Right renal pelvis (tissue), 4 donors: ENCODE measurements at places on chromosomes 6 and 20.

DNA sequence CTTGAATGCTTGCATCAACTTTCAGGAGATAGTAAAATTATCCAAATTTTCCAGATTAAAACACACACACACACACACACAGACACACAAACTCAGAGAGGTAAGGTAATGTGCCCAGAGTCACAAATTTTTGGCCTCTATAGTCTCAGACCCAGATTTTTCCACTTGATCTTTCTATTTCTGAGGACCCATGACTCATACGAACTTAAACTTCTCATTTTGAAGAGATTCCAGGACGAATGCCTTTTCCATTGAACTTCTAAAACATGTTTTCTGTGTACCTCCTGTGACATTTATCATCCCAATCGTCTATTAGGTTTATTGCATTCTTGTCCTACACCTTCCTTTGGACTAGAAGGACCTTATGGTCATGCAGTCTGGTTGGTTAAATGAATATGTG, 172.9 kb upstream of the COL21A1 start:
- DNase-seq = no peak

GRCh38 chr6:145559836-145560235, 175.5 kb downstream of the EPM2A start:
- DNase-seq = no peak

GRCh38 chr20:36162272-36162966, 7.9 kb downstream of the EPB41L1 start:
- no peak for DNase-seq

- no peak for DNase-seq
Measured at GRCh38 chr6:31922942-31923341, 4.6 kb upstream of the C2 start.

DNA sequence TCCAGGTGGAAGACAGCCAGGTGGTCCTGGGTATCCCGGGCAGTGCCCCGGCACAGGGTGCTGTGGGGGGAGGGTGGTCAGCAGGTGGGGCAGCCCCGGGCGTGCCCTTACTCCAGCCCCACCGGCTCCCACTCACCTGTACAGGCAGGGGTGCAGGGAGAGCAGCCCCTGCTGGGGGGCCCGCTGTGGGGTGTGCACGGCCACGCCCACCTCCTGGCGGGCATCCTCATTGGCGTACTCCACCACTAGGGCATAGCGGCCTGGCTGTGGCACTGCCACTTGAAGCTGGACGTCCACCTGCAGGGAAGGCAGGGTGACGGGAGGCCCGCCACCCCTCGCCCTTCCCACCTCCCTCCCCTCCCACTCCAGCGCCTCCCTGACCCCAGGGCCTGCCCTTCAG, 29.6 kb downstream of the ADRM1 start:
- DNase-seq = no peak

DNA sequence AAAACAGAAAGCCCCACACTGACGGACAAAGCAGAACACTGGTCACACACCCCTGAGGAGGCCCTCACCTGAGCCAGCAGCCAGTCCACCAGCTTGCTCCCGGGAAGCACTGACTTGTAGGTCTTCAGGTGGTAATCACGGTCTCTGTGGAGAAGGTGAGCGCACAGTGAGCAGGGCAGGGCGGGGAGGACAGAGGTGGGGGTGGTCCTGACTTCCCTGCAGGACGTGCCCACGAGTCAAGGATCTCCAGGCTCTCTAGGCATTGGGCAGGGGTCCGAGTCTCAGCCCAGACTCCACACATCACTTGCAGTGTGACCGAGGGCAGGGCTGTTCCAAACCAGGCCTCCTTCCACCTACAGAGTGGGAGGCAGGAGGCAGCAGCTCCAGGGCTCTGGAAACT, 151.7 kb downstream of the PREX1 start:
- DNase-seq = no peak

DNA sequence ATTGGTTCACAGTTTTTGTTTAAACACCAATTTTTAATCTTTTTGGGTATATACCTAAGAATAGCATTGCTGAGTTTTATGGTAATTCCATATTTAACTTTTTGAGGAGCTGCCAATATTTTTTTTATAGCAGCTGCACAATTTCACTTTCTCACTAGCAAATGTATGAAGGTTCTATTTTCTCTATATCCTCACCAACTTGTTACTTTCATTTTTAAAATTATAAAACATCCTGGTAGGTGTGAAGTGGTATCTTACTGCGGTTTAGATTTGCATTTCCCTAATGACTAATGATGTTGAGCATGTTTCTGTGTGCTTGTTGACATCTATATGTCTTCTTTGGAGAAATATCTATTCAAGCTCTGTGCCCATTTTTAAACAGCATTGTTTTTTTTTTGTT, 452.1 kb downstream of the GRIK2 start:
- no peak for DNase-seq

- DNase-seq = no peak
Measured at GRCh38 chr6:157054531-157054979, 268.8 kb downstream of the TMEM242 start.

DNA sequence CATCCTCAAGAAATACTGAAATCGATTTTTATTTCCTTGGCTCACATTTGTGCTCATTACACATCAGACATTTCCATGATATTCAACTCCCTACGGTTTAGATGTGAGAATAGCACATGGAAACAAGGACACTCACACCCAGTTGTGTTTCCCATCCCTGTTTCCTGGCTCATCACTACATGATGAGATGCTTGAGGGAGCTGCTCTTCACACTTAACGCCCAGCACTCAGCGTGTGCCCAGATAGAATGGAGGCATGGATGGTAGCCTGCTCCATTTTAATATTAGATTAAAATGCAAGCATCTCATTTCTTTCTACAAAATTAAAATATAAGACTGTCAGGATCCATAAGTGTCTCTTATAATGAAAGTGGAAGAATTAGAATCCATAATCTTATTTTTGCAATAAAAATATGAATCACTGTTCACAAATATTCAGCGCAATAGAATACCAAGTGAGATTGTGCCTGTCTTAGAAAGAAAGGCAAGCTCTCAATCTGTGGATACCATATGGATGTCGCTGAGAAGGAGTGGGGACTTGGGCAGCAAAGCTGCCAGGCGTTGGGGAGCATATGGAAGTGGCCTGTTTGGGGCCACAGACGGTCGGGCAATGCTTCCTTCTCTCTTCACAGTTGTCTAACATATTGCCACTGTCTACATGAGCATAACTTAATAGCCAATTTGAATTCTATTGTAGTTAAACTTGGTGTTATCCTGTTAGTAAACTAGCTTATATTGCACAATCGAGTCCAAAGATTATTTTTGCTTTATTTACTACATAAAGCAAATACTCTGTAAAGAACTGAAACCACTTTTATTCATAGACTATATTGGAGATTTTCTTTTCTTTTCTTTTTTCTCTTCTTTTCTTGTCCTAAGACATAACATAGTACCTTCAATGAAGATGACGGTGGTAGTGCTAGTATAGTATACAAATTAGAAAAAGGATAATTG, 206.8 kb upstream of the QKI start:
- no peak for DNase-seq
